Activated CD4-positive, alpha-beta T cell treated with anti-CD3 and anti-CD28 coated beads, Interleukin-2, amount 50 U/mL, for 1 hour (primary cell): ENCODE measurements at places on chromosomes 16 and 17.

- DNase-seq = no peak
These were observed 31.2 kb downstream of the RPA1 start for GRCh38 chr17:1860978-1861377.

DNA sequence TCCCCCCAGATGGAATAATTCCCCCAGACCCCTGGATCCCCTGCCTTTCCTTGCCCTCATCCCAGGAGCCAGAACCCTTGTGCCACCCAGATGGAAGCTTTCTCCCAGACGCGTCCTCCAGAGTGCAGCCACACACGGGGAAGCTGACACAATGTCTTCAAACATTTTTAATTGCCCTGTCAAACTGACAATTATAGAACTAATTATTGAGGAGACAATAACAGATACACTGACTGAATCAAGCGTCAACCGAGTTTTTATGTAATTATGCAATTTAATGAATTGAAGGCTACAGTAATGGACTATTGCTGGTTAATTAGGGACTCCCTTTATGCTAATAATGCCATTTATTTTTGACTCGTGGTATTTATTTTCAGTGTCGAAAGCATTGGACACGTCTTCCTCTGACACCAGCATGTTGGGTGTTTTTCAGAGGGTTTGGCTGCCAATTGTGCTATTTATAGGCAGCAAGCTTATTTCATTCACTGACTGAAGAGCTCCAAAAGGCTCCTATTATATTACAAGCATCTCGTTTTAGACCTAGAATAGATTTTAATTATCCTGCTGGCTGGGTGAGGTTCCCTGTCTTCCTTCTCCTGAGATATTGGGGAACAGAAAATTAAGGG is 298.2 kb upstream of the C16orf82 start:
- no peak for DNase-seq

- no peak for DNase-seq
These were observed 2.3 kb upstream of the HOXB2 start for GRCh38 chr17:48546924-48547807.

DNA sequence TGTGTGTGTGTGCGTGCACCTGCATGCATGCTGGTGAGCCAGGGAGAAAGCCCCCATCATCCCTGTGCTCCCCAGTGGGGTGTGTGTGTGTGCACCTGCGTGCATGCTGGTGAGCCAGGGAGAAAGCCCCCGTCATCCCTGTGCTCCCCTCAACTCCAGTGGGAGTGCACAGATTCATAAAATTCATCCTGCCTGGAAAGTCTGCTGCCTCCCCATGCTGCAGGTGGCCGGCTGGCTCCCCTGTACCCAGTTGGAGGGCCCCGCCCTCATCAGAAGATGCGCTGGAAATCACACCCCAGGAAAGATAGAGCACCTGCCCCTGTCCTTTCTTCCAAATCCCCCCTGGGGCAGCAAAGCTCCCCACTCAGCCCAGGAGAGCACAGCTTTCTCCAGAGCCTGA is 84.8 kb upstream of the DOC2B start:
- no peak for DNase-seq

GRCh38 chr16:1198194-1198593 is 26.9 kb downstream of the TPSG1 start:
- DNase-seq = no peak

- DNase-seq = no peak
These were observed 21.8 kb upstream of the CACNG4 start for GRCh38 chr17:66942451-66943264.

- DNase-seq = no peak
These were observed 336.9 kb downstream of the CDH13 start for GRCh38 chr16:82963653-82964052.

DNA sequence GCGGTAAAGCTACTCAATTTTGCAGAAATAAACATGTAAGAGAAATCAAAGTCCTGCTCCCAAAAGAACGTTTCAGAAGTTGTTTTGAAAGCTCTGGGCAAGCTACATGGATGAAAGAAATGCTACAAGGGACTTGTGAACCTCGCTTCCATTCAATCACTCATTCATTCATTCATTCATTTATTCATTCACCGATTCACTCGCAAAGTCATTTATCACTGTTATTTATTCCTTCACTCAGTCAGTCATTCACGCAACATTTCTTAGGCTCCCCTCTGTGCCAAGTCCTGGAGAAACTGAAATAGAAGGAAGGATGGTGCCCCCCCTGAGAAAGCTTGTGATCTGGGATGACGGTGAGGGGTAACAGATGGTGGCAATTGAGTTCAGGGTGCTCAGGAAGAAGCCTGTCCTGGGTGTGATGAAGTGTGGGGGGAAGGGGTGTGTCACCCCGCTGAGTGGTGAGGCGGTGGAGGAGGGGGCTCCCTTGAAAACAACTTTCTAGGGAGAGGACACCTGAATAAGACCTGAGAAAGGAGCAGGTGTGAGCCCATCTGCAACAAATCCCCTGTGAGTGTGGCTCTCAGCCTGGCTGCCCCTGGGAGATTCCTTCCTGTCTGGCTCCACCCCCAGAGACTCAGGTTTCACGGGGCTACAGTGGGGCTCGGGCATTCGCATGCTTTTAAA is 36.3 kb upstream of the PRSS54 start:
- no peak for DNase-seq

- no peak for DNase-seq
These were observed 226.1 kb upstream of the N4BP1 start for GRCh38 chr16:48836067-48836466.

DNA sequence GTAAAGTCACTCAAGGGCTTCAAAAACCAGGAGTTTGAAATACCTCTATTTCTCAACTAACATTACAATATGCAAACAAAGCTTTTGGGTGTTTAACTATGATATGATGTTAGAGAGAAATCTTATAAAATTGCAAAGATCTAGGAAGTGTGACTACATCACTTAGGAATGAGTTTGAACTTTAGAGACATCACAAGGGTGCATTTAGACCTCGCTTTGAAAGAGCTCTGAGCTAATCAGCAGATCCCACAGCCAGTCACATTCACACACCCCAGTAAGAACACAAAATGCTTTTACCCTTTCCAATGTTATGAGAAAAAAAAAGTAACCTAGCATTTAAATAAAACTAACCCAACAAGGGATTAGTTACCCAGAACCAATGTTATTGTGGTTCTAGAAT is 45.2 kb downstream of the HYDIN start:
- no peak for DNase-seq

DNA sequence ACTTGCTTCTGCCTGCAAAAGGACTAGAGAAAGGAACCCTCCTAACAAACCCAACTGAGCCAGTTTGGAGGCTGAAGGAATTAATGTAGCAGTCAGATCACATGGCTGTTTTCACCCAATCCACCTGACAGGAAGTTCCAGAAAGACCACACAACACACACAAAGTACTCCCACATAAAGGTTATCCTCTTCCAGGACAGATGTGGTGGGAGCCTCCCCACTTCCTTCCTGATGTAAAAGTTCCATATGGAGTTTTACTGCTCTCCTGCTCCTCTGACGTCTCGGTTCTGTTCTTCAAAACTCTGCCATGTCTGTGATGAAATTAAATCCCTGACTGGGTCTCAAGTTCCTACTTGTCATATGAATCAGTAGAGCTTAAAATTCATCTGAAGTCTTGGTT is 497.0 kb upstream of the HSBP1 start:
- no peak for DNase-seq

DNA sequence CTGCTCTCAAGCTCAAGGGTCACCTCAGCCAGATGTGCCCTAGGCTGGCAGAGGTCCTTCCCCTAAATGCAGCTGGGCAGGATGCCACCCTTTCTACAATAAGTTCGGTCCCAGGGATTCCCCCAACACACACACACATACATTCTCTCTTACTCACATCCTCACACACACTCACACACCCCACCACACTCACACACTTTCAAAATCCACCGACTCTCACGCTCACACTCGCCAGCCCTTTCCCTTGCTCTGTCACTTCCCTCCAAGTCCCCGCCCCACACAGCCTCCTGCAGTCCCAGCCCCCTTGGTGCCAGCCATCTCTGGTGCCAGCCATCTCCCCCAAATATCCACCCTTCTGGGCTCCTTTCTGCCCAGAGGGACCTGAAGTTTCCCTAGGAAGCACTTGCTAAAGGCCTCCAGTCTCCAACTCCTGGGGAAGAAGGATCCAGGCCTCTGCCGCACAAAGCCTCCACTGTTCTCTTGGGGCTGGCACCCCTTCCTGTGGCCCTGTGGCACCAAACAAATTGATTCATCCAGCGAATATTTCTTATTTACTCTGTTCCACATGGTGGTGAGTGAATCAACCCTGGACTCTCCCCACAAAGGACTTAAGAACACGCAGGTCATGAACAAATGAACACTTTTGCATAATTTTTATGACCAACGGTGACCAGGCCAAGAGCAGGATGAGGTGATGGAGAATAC is 3.8 kb upstream of the USP36 start:
- DNase-seq = no peak

- DNase-seq = no peak
These were observed 226.4 kb upstream of the PSMD7 start for GRCh38 chr16:74070237-74070636.

GRCh38 chr17:17816240-17816814 is 20.5 kb downstream of the SREBF1 start:
- DNase-seq = no peak
